ENCODE measurements at places on chromosomes 5 and 9.

- DNase-seq = no peak
These were observed 863 bp upstream of the LIFR start for GRCh38 chr5:38557308-38557710.

DNA sequence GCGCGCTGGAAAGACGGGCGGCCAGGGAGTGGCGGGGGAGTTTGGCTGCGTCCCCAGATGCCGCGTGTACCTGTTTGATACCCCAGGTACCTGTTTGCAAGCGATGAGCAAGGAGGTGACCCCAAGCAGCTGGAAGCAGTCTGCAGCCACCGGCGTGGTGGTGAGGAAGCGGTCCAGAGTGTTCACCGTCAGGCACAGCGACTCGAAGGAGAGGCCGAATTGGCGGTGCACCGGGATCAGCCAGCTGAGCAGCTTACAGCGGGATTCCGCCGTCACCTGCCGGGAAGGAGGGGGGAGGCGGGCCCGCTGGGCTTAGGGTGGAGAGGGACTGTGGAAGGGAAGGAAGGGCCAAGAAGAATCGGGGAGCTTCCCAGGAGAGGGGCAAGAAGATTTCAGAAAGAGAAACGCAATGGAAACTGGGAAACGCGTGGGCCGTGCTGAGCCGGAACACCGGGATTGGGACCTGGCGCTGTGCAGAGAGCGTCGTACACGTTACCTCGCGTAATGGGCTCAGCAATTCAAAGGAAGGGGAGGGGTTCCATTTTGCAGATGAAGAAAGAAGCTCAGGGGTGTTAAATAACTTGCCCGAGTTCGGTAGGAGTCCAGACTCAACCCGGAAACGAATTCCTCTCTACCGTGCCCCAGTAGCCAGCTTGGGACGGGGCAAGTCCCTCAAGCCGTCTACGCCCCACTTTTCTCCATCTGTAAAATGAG lies 980 bp downstream of the CCNO start:
- DNase-seq = peak; percentile 22

- DNase-seq = peak; percentile 87
These were observed 20.6 kb upstream of the CRB2 start for GRCh38 chr9:123335193-123335985.

DNA sequence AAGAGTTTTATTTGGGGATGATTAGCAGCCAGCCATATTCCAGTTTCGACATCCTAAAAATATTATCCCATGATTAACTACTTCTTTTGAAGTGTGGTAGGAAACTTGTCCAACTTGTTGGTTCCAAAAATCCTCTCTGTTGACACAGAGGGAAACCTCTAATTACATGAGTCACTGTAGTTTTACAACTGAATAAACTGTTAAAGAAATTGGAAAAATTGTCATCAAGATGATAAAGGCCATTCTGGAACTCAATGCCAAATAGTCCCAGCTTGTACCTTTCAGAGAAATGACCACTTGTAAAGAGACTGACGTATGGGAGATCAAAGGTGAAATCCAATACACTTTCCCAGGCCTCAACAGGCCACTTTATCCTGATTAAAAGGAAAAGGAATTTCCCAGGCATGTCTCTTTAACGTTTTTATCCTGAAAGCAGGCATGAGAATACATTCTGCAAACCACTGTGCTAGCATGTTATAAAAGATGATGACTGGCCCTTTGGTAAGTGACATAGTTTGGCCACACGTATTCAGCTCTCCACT lies 261.6 kb downstream of the GLIS3 start:
- DNase-seq = peak; percentile 13

DNA sequence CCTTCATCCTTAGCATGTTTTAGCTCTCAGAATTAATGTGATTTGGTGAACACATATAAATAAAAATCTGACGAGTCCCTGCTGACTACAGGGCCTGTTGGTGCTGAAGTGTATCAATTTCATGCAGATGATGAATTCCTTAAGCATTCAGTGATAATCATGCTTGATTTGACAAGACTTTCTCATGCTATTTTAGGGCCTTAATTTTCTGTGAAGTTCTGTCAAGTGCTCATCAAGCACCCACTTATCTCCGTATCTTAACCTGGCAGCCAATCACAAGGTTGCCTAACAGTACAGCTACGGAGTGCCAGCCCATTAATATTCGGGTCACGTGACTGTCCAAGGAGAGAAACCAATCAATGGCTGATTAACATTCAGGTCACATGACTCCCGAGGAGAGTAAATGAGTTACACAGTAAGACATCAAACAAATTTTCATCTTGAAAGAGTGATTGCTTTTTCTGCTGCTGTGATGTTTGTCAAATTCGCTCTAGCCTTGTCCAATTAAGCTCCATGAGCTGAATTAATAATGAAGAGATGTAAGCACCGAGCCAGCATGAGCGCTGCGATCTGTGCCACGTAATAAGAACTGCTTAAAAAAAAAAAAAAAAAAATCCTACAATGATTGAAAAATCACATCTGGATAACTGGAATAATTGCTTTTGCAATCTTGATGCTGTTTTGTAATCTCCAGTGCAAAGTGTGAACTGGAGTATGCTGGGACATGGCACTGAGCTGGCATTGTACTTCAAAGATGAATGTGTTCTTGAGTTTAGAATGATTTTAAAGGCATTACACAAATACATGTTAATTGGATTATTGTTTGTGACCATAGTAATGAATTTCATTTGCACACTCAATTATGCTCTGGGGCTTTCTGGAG lies 104.3 kb upstream of the SPATA31D4 start:
- no peak for DNase-seq

- peak; percentile 16 for DNase-seq
These were observed 12.4 kb upstream of the CRB2 start for GRCh38 chr9:123343443-123344191.

DNA sequence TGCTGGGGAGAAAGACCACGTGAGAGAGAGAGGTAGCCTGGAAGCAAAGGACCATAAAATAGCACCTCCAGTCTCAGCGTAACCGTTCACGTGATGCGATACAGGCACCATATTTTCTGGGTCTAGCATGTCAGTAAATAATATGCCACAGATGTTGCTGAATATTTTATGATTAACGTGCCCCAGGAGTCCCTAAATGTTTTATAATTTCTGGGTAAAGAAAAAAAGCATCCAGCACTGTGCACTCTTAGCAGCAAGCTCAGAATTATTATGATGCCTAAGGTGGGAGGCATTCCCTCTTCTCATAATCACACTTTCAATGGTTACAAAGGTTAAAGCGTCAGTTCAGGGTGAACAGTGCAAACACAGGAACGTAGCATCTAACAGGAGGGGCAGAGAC lies 121.8 kb downstream of the CAVIN4 start:
- DNase-seq = no peak

All from adipocyte (in vitro differentiated cells).